ENCODE measurements at places on chromosomes 11 and 22.
A peak's percentile ranks its signal among the peaks of the same experiment; 100 is the strongest.

DNA sequence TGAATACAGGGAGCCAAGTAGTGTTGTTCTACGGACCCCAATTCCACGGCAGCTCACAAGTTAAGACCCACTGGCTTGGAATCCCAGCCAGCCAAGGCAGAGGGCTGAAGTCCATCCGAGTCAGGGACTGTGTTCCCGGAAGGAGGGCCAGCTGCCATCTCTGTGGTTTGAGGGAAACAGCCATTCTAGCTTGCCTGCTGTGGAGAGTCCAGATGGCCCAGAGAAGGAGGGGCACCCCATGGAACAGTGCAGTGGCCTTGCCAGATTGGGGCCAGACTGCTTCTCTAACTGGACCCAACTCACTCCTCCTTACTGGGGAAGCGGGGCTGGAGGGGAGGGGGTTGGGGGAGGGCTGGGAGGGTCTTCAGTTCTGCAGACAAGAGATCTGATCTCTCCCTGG is 156.4 kb downstream of the FAM181B start:
- no peak for DNase-seq

- no peak for DNase-seq
These were observed 3.5 kb downstream of the APOL1 start for GRCh38 chr22:36256478-36256877.

- no peak for DNase-seq
These were observed 3.2 kb downstream of the CRY2 start for GRCh38 chr11:45850446-45850845.

DNA sequence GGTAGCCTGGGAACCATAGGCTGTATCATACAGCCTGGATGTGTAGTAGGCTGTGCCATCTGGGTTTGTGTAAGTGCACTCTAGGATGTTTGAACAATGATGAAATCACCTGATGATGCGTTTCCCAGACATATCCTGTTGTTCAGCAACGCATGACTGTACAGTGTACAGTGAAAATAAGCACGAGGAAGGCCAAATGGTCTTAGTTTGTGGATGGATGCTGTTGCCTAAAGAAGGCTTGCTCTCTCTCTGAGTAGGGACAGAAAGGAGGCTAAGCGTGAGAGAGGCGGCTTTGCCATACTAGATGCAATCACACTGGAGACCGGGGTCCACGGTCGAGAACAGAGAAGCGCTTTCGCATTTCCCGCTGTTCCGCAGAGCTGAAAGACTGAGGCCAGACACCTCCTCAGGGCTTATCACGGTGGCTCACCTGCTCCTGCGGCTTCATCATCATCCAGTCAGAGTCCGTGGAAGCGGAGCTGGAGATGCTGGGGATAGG is 27.6 kb upstream of the APLP2 start:
- DNase-seq, result no peak

GRCh38 chr22:30803679-30804078 is 109.0 kb downstream of the OSBP2 start:
- DNase-seq, result no peak

GRCh38 chr11:11425806-11426205 is 72.8 kb upstream of the CSNK2A3 start:
- DNase-seq, result no peak

GRCh38 chr11:122796128-122796717 is 42.1 kb upstream of the CRTAM start:
- DNase-seq, result peak; percentile 41

GRCh38 chr22:22159384-22159783 is 85.2 kb upstream of the VPREB1 start:
- no peak for DNase-seq

GRCh38 chr22:42816336-42816735 is 40.7 kb downstream of the ARFGAP3 start:
- no peak for DNase-seq

DNA sequence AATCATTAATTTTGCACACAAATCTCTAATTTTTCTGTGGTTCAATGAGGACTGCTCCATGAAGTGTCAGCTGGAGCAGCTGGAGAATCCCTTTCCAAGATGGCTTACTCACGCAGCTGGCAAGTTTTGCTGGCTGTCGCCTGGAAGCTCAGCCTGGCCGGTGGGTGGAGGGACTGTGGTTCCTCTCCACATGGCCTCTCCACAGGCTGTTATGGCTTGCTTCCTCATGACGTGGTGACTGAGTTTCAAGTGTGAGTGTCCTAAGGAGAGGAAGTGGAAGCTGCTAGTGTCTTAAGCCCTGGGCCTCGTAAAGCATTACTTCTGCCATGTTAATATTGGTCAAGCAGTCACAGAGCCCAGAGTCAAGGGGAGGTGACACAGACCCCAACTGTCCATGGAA is 14.0 kb upstream of the NRIP3 start:
- DNase-seq, result no peak

DNA sequence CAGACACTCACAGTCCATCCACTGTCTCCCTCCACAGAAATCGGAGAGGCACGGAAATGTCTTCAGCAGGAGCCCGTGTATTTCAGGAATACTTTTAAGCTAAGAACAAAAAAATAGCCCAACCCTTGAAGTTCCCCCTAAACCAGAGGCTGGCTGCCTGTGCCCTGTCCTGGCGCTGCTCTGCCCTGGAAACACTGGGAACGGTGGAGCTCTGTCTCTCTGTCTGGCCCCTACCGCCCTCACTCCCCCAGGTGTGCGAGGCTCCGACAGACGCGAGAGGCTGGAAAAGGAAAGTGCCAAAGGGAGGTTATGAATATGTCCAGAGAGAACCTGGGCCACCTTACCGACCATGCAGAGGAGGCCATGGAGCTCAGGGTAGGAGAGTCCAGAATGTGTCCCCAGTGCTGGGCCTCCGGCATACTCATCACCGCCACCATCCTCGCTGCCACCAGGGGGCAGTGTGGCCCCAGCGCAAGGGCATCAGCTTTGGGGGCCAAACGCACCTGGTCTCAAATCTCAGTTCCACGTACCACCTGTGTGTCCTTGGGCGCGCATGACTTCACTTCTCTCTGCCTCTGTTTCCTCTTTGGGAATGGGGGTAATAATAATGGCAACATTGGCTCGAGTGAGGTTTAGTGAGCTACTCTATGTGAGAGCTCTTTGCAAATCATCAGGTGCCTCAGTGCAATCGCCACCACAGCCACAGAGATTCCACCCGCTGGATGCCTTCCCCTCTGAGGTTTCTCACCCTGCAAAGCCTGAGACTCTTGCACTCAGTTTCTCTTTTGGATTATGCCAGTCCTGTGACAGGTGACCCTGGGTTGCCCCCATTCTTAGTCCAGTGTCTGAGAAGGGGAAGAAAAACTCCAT is 10.4 kb upstream of the SLCO2B1 start:
- DNase-seq, result peak; percentile 63

- DNase-seq, result no peak
These were observed 9.2 kb downstream of the CRTAM start for GRCh38 chr11:122847466-122847865.

DNA sequence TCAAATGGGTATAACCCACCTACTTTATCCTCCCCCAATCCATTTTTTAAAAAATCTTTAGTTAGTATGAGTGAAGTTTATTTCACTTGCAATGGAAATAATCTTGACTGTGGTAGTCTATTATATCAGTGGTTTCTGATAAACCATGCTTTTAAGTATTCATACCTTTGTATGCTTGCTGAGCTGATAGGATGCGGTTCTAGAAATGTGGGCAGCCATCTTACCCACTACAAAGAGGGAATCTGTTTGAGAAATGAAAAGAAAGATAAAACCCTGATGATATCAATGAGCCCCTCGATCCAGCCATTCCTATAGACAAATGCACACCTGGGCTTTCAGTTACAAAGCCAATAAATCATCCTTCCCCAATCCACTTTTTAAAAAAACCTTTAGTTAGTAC is 13.8 kb upstream of the PVALB start:
- no peak for DNase-seq

DNA sequence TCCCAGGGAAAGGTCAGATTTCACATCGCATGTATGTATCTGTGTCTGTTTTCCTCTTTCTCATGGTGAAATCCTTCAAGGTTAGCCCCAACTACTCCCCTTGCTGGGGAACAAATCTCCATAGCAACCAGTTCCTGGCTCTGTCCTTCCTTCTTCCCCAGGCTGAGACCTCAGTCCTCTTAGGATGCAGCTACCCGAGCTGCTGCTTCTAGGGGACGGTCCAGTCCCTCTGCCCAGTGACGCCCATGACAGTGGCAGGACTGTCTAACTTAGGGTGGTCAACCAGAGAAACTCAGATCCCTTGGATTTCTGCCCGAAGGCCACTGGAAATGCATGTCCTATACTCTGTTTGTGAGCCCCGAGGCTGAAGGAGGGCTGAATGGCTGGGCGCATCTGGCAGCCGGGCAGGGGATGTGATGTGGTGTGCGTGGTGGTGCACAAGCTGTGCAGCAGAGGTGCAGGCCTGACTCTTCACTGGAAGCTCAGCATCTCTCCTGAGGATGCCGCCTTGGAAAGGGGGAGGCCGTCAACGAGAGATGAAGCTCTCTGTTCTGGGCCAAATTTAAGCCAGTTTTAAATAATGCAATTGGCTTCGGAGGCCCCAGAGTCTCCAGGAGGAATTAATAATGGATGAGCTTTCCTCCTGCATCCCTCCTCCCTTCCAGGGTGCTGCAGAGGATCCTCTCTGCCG is 118.7 kb upstream of the B3GAT1 start:
- DNase-seq, result no peak

DNA sequence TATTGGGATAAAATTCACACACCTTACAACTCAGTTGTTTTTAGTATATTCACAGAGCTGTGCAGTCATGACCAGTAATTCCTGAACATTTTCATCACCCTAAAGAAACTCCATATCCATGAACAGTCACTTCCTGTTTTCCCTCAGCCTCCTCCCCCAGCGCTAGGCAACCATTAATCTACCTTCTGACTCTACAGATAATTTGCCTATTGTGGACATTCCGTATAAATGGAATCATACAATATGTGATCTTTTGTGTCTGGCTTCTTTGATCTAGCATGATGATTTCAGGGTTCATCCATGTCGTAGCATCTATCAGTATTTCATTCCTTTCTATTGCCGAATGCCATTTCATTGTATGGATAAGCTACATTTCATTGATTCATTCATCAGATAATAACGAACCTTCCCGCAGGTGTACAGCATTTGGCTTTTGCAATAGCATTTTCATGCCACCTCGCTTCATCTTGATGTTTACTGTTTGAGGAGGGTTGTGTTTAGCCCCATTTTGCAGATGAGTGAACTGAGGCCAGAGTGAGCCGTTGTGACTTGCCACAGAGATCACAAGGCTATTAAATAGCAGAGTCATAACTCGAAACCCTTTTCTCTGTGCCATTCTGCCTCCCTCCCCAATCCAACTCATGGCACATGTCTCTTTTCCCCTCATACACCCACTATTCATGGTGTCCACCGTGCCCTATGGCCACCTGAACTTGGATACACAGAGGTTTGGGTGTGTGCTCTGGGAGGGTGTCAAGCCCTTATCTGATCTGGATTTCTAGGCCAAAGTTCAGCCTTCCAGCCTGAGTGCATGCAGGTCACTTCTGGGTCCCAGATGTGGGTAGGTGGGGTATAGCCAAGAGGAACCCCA is 11.1 kb upstream of the MYH9 start:
- DNase-seq, result no peak

All from T-helper 1 cell (primary cell).